ENCODE measurements at places on chromosomes 3 and 15.
A peak's percentile ranks its signal among the peaks of the same experiment; 100 is the strongest.

DNA sequence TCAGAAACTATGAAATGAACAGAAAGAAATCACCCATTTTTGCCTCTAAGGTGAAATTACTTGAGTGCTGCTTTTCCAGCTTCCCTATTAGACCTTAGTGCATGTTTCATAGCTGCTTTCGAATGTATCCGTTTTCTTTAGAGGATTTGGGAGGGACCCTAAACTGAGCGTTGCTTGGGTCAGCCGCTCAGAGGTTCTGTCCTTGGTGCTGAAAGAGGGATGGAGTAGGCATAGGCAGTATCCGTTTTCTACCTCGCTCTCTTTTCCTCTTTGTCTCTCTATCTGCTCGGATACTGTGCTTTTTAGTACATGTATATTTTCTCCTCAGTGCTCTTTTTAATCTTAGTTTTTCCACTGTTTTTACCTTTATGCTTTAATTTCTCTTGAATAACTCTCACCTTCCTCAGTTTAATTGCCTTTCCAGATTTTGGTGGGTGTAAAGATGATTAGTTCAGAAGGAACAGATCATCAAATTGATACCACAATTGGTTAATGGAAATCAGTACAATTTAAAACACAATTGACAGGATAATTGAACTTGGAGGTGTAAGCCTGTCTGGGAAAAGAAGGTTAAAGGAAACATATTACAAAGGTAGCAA lies at the start of gene DRD3:
Gene DRD3 (minus strand): TSS at position 283 of the 599 bp plus-strand sequence. CDS start 7,060 bp downstream, outside the sequence.
- DNase-seq = no peak

DNA sequence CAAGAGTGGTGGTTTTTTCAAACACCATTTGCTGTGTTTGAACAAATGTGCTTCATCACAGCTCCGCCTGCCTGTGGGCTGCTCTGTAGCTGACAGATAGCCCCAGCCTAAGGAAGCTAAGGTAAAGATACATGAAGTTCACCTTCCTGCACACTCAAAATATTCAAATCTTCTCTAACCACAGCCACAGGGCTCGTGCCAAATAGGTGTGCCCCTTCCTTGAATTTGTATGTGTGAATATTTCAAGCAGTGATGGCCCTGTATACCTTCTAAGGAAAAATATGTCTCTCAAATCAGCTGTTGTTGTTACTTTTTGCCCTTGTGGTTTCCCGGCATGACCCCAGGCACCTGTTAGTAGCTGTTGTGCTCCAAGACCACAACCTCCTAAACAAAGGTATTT lies 92.8 kb downstream of the CCNL1 start:
- peak; percentile 39 for DNase-seq

- no peak for DNase-seq
Observed at GRCh38 chr3:124885466-124886167, 1.5 kb downstream of the ITGB5 start.

DNA sequence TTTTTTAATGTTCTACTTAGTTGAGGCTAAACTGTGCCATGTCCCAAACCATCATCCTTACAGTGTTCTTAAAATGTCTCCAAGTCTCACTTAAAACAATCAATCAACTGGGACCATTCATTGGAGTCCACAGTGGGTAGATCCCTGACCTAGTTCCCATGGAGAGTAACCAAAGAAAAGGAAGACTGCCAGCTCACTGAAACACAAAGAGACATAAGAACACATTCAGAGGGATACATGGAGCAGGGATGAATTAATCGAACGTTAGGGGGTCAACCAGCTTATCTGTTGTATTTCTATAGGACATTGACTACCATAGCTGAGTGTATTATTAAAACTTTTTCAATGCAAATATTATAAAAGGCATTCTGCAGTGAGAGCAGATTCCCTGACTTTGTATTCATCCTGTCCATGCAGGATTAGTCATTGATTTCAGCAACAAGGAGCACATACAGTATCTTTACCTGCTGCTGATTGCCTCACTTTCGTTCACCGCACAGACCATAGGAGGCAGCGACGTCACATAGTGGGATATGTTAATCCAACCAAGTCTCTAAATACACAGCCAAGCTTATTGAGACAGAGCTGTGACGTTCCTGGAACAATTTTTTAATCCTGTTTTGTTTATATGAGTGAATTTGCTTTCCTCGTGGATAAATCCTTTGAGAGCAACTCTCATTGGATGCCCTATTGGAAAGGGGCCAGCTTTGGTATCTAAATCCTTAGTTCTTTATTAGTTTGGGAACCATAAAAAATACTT lies 364.9 kb upstream of the RBMS3 start:
- no peak for DNase-seq

DNA sequence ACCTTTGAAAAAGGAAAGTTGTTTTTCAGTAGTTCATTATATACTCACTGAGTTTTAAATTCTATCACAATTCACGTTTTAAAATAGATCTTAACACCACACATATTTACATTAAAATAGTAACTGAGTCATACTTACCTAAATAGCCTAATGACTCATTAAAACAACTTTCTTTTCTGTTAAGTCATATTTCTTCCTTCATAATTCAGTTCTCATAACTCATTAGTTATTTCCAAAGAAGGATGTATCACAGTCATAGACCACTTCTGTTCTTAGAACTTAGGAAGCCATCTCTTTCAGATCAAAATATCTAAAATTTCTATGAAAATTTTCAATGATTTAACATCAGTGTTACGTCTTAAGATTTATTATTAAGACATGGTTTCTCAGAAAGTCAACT lies 885.9 kb downstream of the FHIT start:
- DNase-seq = no peak

GRCh38 chr3:40200692-40201316 lies 108.7 kb upstream of the EIF1B start:
- DNase-seq = no peak

DNA sequence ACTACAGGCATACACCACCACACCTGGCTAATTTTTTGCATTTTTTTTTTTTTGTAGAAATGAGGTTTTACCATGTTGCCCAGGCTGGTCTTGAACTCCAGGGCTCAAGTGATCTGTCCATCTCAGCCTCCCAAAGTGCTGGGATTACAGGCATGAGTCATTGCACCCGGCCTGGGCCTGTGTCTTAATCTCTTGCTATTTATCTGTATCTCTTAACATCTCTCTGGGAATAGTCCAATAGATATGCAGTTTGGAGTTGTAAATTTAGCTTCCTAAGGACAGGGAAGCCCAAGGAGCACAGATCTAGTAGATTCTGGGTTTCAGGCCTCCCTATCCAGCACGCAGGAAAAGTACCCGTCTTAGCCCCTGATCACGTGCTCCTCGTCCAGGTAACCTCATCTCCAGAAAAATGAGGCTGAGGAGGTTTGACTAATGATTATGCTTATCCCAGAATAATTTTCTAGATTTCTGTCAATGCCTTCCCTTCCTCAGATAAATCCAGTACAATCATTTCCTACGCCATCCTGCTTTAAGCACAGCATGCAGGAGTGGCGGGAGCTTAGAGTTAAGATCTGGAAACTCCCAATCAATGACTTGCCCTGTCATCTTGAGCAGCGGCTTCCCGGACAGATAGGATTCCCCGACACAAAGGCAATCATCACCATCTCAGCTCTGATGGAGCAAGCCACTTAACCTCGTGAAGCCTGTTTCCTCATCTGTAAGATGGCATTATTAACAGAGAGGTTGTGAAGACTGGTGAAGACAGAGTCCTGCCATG lies 12.3 kb upstream of the CTDSPL start:
- DNase-seq = no peak

GRCh38 chr15:70100474-70101341 lies 3.0 kb upstream of the TLE3 start:
- peak; percentile 60 for DNase-seq

- DNase-seq = no peak
Observed at GRCh38 chr3:138334608-138335007, 5.0 kb upstream of the NME9 start.

DNA sequence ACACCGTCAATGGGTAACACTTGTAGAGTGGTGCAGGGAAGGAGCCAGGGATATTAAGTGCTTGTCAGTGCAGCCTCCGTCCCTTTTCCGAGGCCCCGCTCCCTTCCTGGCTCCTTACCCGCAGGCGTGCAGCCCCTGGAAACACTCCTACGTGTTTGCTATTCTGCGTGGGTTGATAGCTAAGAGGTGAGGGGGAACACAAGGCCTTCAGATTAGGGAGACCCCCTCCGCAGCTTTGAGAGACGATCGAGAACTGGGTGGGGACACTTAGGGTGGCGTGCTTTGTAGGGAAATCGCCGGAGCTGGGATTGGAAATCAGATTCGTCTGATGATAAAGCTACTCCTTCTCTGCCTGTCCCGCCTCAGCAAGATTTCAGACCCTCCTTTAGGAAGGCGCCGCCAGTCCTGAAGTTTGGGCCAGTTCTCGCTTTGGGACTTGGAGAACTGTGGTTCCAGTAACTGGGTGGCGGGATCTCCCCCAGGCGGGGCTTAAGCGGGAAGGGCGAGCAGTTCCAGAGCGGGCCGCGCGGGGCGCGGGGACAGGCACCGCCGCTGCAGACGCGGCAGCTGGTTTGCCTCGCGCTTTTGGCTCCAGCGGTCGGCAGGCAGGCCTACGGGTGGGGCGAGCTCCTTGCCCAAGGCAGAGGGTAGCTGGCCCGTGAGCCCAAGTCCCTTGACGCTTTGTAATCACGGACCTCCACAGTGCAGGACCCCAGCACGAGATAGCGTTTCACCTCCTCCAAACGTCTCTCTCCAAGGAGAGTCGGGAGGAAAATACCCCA lies 8.0 kb upstream of the FAM107A start:
- DNase-seq = peak; percentile 20

DNA sequence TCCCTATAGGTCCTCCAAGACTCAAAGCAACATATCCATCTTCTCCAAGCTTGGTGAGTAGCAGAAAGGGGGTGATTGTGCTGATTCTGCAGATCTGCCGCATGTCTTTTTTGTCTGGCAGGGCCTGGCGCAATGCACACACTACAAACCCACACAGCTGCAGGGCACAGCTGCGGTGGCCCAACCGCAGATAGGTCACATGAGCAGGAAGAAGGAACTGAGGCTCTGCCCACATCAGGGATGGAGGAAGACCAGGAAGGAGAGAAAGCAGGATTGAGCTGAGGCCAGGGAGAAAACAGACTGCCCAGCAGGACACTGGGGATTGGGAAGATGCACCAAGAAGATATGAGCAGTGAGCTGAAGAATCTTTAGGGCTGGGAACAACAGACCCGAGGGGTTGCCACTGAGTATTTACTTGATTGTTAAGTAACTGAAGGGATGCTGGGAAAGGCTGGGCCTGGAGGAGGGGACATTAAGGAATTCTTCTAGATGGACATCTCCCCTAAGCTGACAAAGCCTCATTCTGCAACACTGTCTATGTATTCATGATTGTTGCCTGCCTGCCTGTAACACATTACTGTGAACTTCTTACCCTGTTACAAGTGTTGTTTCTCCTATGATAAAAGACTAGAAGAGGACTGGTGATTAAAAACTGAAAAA lies 126.7 kb downstream of the MYLK start:
- DNase-seq = no peak

GRCh38 chr3:51657234-51657633 lies 13.8 kb upstream of the TEX264 start:
- no peak for DNase-seq

DNA sequence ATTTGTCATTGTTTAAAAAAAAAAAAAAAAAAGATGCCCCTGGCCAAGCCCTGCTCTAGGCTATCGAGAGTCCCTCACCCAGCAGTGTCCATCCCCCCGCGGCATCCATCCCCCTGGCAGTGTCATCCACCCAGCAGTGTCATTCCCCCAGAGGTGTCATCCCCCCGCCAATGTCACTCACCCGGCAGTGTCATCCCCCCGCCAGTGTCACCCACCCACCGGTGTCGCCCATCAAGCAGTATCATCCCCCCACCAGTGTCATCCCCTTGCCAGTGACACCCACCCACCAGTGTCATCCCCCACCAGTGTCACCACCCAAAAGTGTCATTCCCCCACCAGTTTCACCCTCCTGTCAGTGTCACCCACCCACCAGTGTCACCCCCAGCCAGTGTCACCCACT lies 99.3 kb upstream of the PRR20G start:
- DNase-seq = no peak

DNA sequence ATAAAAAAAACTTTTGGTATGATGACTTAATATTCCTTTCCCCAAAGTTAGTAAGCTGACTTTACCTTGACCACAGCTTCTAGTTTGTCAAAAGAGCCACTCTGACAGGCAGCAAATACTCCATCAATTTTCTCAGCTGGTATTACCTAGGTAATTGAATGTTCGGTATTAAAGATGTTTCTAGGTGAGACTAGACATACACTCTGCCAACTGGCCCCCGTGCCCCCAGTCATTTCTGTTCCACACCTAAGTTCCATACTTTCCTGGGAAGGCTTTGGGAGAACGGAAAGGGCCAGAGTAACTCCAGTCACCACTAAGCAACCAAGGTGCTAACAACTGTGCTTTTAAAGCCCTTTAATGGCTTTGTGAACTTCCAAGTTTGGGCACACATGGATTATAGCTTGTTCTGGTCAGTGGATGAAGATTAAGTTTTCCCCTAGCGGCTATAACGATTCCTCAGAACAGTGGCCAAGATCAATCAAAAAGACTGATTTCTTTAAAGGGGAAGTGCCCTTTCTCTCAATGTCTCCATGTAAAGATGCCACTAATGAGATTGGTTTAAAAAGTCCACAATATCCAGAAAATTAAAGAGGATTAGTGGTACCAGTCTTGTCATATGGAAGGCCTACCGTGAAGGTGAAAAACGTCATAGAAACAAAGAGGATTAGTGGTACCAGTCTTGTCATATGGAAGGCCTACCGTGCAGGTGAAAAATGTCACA lies 7.0 kb downstream of the EIF4A2 start:
- DNase-seq = no peak

DNA sequence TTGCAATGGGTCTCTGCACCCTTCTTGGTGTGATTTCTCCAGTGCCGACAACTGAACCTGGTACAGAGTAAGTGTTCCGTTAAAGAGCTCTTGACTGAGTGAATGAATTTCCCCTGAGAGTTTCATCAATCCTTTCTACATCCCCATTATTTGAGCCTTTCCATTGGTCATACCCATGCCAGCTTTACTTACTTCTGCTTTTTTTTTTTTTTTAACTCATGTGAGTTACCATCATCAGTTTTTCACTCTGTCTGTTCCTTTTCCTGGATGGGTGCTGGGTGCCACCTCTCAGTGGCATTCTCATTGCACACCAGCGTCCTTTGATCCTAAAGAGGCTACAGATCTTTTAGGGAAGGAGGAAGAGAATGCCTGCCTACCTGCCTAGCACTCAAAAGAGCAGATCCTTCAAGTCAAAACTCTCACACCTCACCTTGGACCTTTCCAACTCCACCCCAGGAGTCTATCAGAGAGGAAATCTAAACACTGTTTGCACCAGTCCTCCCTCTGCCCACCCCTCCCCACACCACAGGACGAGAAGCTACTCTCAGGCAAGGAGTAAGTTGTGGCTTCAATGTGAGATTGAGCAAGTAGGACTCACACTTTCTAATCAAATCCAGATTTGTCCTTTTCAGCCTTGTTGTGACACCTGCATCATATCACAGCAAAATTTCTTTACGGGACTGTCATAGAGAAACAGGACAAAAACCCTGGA lies 13.1 kb upstream of the USP3 start:
- no peak for DNase-seq

GRCh38 chr15:39172380-39173281 lies 408.2 kb upstream of the THBS1 start:
- no peak for DNase-seq

- no peak for DNase-seq
Observed at GRCh38 chr3:168850109-168850508, 754.4 kb upstream of the GOLIM4 start.
